ENCODE measurements at places on chromosomes 11 and 22.

- DNase-seq: no peak
These were observed 57.9 kb downstream of the TRIM29 start for GRCh38 chr11:120079750-120080610.

DNA sequence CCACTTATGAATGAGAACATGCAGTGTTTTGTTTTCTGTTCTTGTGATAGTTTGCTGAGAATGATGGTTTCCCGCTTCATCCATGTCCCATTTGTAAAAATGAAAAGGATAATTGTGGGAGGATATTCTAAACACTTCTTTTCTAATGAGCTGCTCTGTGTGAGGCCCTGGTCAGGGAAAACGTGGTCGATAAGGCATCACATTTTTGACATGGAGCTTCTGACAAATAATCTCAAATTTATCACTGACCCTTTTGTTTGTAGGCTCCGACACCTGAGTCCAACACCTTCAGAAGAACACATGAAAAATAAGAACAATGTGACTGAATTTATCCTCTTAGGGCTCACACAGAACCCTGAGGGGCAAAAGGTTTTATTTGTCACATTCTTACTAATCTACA is at the start of gene OR4A15:
TSS of gene OR4A15 (plus strand) at position 301 of the 400 bp plus-strand sequence. CDS start at position 301, 0 bp downstream.
- no peak for DNase-seq

DNA sequence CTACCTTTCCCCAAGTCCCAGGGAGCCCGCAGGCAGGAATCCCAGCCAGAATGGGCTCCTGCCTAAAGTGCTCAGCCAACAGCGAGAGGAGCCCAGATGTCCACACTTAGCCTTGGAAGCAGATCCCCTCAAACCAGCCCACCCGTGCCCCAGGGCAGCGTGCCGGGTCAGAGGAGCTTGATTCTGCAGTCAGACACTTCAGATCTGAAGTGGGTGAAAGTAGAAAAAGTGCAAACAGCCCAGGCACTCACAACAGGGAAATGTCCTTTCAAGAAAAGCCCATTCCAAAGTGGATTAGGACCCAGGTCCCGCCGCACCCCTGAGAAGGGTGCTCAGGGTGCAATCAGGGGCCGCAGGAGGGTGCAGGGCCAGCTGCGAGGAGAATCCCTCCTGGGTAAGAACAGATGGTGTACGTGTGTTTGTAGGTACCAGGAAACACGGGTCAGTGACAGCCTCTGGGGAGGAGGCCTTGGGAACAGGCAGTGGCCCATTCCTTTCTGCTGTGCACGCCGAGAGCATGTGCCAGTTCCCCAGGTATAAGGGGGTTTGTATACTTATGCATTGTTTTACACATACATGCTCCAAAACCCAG is 17.7 kb downstream of the ELFN2 start:
- no peak for DNase-seq

GRCh38 chr22:23179381-23180299 is 669 bp upstream of the BCR start:
- DNase-seq: no peak

DNA sequence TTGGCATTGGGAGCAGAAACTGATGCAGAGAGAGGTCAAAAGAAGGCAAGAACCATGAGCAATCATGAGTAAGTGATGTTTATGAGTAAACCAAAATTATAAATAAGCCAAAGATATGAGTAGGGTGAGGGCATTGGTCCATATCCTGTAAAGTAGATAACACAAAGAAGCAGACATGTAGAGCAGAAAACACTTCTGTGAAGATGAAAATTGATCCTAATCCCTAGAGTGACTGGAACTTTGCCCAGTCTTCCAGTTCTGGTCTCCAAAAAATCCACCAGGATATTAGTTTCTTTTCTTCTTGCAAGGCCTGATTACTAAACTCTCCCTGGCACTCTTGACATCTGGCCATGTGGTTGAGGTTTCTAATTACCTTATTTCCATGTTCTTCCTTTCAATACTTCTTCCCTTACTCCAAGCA is 13.7 kb upstream of the DRD2 start:
- DNase-seq: no peak

GRCh38 chr11:123047947-123048293 is 14.0 kb downstream of the HSPA8 start:
- DNase-seq: no peak

GRCh38 chr11:76579056-76579751 is 91.3 kb downstream of the LRRC32 start:
- DNase-seq: peak; percentile 25

DNA sequence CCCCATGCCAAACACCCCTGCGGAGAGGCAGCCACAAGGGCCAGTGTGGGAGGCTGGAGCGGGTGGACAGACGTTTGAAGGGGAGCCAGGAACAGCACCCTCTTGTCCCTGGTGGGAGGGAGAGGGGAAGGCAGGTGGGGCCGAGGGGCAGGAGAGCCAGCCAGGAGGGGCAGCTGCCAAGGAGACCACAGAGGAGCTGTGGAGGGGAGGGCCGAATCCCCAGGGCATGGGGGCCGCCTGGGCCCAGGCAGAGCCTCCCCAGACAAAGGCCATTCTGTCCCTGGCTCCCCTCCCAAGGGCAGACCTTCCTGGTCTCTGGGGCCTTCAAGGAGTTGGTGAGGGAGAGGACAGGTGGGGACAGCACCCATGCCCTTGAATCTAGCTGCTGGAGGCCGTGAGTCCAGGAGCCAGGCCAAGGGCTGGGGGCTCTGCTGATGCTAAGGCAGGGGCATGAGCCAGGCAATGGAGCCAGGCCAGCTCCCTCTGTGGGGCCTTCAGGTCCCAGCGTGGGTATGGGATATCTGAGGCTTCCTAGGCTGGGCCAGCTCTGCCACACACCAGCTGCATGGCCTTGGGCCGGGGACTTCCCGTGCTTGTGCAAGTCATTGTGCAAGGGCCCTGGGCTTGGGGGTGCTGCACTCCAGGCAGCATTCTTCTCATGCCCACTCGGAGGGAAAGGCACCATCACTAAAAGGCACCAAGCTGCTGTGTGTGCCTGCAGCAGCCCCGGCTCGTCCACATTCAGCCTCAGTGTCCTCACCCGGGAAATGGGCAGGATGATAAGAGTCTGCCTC is 11.4 kb downstream of the EMID1 start:
- DNase-seq: no peak

GRCh38 chr11:65891219-65892136 is 1.0 kb downstream of the CCDC85B start:
- DNase-seq: no peak

GRCh38 chr11:6667733-6668374 is 12.2 kb upstream of the DCHS1 start:
- DNase-seq: no peak

DNA sequence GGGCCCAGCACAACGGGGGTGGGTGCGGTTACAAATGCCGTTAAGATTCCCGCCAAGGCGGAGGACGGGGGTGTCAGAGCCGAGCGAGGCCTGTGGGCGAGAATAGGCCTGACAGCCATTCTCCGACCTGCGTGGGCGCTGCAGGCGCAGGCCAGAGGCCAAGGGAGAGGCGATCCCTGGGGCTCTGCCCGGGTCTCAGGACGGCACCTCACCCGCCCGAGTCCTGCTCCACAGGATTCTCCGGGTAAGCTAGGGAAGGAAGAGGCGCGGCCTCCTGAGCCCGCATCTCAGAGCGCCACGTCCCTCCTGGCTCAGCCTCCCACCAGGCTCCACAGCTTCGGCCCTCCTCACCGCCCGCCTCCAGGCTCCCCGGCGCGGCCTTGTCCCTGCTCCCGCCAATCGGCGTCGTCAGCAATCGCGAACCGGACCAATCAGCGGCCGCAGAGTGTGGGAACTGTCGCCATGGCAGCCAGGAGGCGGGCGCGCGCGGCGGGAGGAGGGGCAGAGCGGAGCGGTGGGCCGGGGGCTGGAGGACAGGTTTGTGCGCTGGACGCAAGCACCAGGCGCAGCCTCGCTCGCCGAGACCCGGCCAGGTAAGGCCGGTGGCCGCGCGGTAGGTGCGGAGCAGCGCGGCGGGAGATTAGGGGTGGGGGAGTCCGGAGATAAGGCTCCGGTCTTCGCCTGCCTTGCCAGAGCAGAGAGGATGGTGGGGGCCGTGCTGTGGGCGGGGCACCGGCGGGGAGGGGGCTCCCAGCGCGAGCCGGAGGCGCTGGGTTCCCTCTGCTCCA is at the start of gene NUCB2:
TSS of gene NUCB2 (plus strand) at position 504 of the 788 bp plus-strand sequence. CDS start 18,585 bp downstream, outside the sequence.
- peak; percentile 88 for DNase-seq

DNA sequence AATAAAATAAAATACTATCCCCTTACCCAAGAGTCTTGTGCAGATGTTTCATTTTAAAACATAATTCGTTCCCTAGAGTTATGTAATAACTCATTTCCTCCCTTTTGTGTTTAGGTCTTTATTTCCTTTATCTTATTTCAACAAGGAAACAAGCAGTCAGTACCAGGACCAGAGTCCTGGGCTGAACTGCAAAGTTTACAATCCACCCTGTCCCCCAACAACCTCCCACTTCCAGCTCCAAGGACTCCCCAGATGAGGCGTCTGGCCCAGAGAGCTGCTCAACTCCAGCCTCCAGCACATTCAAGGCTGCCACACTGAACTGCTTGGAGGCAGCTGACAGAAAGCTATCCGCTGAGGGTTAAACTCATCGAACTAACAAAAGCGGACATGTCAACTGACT is 4.5 kb downstream of the POLDIP3 start:
- no peak for DNase-seq

GRCh38 chr11:126337474-126338241 is 17.8 kb upstream of the ST3GAL4 start:
- no peak for DNase-seq

DNA sequence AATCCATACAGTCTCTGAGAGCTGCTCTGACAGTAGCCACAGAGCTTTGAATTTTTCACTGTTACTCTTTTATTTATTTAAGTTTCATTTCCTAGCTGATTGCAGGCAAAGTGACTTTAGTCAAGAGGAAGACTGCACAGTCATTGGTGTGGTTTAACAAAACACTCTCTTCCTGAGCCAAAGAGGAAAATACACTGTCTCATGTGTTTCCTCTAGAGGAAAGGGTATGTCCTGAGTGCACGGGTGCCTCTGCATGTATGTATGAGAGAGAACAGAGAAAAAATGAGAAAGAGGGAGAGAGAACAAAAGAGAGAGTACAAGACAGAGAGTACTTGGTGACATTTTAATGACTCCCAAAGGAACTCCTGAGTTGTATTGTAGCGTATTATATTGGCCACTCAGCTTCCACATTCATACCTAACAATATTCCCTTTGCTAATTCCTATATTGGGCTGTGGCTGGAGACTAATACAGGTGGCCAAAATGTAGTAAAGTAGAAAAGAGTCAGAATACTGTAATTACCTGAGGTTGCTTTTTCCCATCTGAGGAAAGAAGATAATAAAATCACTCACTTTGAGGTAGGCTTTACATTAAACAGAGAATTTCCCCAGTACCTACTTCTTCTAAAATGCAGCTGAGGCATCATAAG is at the start of gene OR4D9:
TSS of gene OR4D9 (plus strand) at position 599 of the 649 bp plus-strand sequence. CDS start 3,374 bp downstream, outside the sequence.
- DNase-seq: no peak

DNA sequence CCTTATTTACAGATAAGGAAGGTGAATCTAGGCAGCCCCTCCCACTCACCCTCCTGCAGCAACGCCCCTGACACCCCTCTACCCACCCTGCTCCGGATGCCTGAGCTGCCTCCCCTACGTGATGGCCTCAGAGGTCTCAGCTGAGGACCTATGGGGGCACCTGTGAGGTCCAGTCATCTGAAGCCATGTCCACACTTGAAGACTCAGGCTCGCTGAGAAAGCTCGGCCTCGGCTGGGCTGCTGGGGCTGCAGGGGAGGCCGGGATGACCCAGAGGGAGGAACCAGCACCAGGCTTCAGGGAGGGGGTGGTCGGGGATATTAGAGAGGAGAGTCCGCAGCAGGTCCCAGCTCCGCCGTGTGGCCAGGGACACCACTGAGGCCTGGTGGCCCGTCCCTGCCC is 92.8 kb downstream of the BRD1 start:
- DNase-seq: no peak

DNA sequence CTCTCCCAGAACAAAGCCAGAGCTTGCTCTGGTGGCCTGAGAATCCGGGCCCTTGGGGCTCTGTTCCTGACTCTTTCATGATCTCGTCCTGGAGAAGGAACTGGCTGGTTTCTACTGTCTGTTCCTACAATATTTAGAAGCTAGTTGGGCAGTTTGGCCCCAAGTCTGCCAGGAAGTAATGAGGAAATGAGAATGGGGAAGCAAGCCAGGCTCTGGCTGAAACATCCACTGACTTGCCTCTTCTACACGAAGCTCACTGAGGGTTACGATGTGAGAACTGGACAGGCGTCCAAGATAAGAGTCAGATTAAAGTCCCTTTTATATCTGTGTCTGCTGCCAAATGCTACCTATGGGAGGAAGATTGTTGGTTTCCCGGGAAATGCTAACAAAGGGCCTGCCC is 110.0 kb upstream of the KIRREL3 start:
- DNase-seq: no peak

DNA sequence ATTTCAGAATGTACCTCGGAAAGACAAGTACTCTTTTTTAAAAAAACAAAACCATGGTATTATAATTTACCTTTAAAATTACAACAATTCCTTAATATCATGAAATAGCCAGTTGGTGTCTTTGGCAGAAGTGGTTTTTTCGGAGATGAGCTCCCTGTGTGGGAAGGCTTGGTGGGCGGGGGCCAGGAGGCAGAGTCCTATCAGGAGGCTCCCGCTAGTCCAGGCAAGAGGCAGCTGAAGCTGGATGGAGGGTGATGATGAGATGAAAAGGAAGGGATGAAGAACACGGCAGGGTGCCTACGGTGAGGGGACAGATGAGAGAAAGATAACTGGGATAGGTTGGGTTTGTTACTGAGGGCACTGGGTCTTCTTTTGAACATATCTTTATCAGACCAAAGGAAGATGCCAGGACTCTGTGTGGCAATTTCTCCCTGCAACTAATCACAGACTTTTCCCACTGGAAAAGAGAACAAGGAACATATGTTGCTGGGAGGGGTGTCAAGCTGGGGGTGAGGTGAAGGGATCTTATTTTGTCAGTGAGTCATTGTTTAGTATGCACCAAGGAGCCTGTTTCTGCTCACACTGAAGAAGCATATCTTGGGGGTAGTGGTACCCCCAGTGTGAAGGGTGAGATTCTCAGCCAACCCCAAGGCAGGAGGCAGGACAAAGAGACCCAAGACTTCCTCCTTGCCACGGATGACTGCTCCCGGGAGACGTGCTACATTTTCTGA is 91.5 kb upstream of the YWHAH start:
- no peak for DNase-seq

DNA sequence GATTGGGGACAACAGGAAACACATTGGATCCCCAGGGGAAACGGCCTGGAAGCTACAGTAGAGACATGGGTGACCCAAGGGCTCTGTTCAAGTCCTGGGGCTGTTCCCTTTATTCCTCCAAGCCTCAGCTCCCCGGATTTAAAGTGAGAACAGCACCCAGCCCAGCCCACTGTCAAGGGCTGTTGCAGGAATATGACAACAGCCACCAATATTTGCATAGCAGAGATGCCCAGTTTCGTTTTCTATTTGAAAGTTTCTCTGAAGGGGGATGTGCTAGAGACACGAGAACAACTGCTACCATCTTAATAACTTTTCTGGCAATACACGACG is 81.1 kb upstream of the WNT7B start:
- no peak for DNase-seq

- no peak for DNase-seq
These were observed 102.4 kb upstream of the TIMP3 start for GRCh38 chr22:32699001-32699582.

DNA sequence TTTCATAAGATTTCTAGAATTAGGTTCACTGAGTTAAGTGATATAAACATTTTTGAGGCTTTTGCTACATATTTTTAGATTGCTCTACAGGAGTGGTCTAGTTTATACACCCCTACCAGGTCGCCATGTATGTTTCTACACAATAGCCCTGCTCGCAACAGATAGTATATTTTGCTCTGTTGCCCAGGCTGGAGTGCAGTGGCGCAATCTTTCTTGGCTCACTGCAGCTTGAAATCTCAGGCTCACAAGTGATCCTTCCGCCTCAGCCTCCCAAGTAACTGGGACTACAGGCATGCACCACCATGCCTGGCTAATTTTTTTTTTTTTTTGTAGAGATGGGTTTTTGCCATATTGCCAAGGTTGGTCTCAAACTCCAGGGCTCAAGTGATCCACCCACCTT is 10.4 kb downstream of the ZNRF3 start:
- DNase-seq: no peak
